DND-41 (cell line): ENCODE measurements at places on chromosomes 2 and 18.

GRCh38 chr2:21043744-21044532 lies at the start of gene APOB:
TSS of gene APOB (minus strand) at chr2:21044073. CDS start at chr2:21043945, 128 bp downstream.
- DNase-seq, result no peak

GRCh38 chr18:52426041-52426440 lies 86.0 kb downstream of the DCC start:
- DNase-seq, result no peak

DNA sequence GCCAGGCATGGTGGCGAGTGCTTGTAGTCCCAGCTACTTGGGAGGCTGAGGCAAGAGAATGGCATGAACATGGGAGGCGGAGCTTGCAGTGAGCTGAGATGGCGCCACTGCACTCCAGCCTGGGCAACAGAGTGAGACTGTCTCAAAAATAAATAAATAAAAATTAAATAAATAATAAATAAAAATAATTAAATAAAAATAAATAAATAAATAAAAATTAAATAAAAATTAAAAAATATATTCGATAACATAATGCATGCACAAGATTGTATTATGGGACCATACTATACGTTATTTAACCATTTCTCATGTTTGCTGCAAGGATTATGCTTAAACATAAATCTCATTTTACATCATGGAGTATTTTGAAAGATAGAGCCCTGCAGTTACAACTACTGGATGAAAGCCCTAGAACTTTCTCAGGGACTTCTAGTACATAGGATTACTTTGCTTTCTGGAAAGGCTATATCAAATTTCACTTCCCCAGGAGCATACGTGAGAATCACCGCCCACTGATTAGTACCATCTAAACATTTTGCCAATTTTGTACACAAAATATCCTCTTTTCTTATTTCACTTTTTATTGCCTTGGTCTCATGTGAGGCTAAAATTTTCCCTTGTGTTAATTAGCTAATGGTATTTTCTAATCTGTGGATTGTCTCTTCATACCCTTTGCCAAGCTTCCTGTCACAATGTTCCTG lies 234.3 kb upstream of the LYPD1 start:
- DNase-seq, result no peak

DNA sequence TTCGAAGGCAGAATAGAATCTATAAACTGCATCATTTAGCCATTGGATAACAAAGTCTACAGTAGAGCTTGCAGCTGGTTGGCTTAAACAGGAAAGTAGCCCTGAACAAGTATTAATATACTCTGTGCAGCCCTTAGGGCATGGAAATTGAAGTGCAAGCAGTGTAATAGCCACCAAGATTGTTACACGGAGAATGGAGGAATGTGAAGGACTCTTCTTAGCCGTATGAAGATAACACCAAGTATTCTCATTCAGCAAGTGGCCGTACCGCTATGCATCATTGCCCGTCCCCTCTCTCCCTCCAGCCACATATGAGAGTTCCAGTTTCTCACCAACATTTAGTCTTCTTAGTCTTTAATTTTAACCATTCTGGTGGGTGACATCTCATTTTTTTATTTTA lies 40.5 kb downstream of the ANKRD12 start:
- DNase-seq, result no peak

DNA sequence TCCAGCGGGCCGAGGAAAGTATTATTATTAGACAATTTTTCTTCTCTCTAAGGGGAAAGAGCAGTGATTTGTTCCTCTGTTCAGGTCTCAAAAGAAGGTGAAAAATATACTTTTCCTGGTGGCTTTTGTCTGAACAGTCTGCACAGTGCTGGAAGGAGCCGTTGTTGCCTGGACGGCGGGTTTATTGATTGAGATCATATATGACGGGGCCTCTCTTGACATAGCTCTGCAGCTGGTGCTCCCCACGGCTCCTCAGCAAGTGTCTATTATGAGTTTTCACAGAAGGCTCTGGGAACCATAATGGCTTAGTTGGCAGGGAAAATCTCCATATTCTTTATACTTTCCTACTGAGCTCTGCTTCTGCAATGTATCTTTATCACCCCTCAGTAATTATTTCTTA lies 42.9 kb downstream of the FSHR start:
- DNase-seq, result no peak

GRCh38 chr2:43341959-43342757 lies 115.8 kb upstream of the ZFP36L2 start:
- DNase-seq, result no peak
